ENCODE measurements at places on chromosomes 1 and 21. TPM values are rescaled to one million over a fixed set of nuclear protein-coding genes. Genes with fewer than 3 reads are reported as not detected.

The NCF2 gene
- total RNA-seq, result 0.11 TPM

The SH2D2A gene
- 0.25 TPM for total RNA-seq

The LCK gene
- not detected for total RNA-seq

The LCE2C gene
- total RNA-seq, result not detected

The VSIG8 gene
- 0.12 TPM for total RNA-seq

The SDC3 gene
- 7.7 TPM for total RNA-seq

The PROX1 gene
- total RNA-seq, result under 0.01 TPM

The AVPR1B gene
- total RNA-seq, result not detected

The VANGL2 gene
- under 0.01 TPM for total RNA-seq

The CD5L gene
- total RNA-seq, result not detected

The DCDC2B gene
- total RNA-seq, result 0.12 TPM

The TCHH gene
- total RNA-seq, result not detected

The KIFAP3 gene
- 27.0 TPM for total RNA-seq

The CFHR3 gene
- not detected for total RNA-seq

The LCE1C gene
- not detected for total RNA-seq

The PGLYRP3 gene
- total RNA-seq, result not detected

The THEM4 gene
- total RNA-seq, result 7.0 TPM

The OR10J1 gene
- 0.25 TPM for total RNA-seq

The CD2 gene
- total RNA-seq, result not detected

The AMIGO1 gene
- total RNA-seq, result 2.5 TPM

The TBX15 gene
- not detected for total RNA-seq

Data from uterine smooth muscle cell (primary cell).